ENCODE measurements at places on chromosomes 6 and 20.

GRCh38 chr6:148085631-148086331 is 256.9 kb upstream of the SASH1 start:
- no peak for DNase-seq

GRCh38 chr6:139114746-139115145 is 20.1 kb upstream of the HECA start:
- DNase-seq, result peak; percentile 38

- DNase-seq, result no peak
Measured at GRCh38 chr6:116877743-116878142, 701 bp downstream of the RFX6 start.

GRCh38 chr20:417801-418342 is 9.8 kb downstream of the RBCK1 start:
- DNase-seq, result no peak

DNA sequence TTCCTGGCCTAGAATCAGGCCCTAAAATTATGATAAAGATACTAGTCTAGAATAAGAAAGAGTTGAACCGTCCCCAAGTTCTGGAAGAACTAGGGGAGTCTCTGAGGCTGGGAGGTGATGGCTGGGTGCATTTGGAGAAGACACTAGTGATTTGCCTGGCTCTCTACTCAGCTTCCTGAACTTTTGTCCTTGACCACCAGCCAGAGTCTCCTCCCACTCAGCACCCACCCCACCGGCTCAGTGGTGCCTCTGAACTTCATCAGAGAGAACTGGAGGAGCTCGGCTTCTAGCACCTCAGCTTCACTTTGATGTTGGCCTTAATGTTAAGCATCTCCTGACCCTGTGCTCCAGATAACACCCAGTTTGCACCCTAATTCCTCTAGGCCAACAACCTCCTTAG is 73.0 kb downstream of the PERP start:
- DNase-seq, result no peak
